ENCODE measurements at places on chromosomes 2 and 18.

- no peak for DNase-seq
Observed at GRCh38 chr18:41482501-41482900, 472.5 kb upstream of the PIK3C3 start.

DNA sequence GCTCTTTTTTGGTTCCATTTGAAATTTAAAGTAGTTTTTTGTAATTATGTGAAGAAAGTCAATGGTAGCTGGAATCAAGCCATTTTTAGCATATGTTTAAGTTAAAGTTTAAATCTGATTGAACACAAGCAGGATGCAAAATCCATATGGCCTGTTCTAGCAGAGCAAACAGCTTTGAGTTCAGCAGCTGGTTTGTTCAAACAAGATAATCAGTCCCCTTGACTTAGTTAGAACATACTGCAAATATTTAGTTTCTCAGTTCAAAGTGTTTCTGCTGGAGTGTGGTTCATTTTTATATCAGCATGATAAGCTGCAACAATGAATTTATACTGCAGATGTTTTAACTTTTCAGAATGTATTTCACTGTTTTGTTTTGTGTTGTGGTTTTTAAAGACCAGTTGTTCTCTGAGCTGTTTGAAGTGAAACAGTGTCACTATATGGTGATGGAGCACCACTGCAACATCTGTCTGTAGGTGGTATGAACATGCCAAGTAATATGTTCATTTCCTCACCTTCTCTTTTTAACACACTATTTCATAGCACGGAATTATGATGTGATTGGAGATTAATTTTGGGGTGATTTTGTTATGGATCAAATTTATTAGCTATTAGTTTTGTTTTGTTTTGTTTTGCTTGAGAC lies 125.3 kb downstream of the COL4A4 start:
- no peak for DNase-seq

- DNase-seq, result peak; percentile 10
Observed at GRCh38 chr2:54149638-54150441, 34.4 kb downstream of the ACYP2 start.

DNA sequence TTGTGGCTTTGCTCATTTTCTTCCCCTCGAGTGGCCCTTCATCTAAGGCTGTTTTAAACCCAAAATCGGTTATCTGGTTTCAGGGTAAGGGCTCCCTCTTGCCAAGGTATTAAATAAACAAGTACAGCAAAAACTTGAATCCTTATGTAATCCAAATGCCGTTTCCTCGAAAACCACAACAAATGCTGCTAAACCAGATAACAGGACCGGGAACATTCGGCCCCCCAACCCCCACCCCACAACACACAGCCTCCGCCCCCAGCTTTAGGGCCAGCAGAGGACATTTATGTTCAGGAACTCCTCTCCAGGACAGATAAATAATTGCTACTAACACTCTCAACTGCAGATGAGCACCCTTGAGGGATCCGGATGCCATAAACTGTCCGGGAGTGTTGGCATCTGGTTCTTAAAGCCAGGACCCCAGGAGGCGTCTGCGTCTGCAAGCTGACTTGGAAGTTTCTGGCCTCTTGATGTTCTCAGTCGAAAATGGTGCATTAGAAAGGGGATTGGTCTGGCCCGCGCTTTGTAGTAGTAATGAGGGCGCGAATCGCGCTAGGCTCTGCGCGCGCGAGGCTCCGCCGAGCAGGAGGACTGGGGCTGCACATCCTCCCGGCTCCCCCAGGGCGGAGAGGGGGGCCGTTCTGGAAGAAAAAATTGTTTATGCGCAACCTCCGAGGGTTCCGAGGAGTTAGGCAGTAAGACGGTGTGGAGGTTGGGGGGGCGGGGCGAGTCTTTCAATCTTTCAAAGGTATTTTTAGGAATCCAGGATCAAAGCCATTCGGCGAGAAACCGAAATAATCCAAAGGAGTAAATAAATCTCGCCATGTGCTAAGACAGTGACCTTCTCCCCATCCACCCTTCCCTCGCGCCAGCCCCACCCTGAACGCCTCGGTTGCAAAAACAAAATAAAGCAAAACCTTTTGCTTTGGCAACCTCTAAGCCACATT lies 3.9 kb upstream of the ID2 start:
- DNase-seq, result no peak

- DNase-seq, result no peak
Observed at GRCh38 chr18:72866901-72867745, 664 bp downstream of the NETO1 start.

DNA sequence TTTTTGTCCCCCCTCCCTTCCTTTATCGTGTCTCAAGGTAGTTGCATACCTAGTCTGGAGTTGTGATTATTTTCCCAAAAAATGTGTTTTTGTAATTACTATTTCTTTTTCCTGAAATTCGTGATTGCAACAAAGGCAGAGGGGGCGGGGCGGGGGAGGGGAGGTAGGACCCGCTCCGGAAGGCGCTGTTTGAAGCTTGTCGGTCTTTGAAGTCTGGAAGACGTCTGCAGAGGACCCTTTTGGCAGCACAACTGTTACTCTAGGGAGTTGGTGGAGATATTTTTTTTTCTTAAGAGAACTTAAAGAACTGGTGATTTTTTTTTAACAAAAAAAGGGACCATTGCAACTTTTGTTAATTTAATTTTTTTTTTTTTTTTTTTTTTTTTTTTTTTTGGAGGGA lies 2.1 kb downstream of the SOX11 start:
- DNase-seq, result no peak

DNA sequence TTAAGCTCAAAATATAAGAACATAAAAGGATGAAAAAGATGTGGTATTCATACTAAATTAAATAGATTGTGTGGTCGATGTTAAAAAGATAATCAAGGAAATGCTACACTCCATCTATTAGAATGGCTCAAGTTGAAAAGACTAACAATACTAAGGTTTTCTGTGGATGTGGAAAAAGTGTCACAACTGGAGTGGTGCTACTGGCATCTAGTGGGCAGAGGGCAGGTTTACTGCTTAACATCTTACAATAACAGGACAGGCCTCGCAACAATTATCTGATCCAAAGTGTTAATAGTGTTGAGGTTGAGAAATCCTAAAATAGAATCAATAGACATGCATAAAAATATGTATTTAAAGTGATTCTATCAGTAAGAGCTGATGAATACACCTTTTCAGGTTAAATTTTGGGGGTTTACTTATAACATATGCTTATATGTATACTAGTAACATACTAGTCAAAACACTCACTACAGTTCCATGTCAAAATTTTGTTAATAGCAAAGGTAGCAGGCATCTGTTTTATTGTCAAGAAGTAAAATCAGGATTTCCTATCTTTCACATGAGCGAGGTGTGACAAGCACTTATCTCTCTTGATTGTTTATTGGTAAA lies 91.5 kb upstream of the TMEFF2 start:
- DNase-seq, result peak; percentile 15

DNA sequence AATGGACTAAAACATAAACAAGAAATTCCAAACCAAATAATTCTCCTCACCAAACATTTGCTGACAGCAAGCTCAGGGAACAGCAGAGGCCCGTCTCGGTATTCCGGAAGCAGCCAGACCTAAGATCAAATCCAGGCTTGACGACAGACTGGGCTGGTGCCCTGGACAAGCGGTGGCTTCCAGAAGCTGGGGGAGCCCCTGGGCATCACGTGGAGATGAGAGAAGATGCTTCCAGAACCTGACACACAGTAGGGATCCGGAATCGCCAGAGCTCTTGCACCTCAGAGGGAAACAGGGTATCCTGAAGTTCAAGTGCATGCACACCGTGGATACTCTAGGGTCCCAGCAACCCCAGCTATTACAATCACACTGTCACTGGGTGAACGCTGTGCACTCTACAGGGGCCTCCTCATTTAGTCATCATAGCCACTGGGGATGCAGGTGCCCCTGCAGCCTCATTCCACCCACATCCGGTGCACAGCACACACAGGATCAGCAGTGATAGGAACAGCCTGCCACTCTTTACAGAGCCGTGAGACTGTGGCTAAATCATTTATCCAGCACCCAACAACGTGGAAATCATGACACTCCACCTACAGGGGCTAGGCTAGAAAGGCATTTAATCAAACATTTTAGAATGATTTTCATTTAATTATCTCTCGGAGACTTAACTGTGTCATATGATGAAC lies 102.6 kb downstream of the HDAC4 start:
- no peak for DNase-seq

- no peak for DNase-seq
Observed at GRCh38 chr18:62857263-62857976, 142.1 kb downstream of the PHLPP1 start.

DNA sequence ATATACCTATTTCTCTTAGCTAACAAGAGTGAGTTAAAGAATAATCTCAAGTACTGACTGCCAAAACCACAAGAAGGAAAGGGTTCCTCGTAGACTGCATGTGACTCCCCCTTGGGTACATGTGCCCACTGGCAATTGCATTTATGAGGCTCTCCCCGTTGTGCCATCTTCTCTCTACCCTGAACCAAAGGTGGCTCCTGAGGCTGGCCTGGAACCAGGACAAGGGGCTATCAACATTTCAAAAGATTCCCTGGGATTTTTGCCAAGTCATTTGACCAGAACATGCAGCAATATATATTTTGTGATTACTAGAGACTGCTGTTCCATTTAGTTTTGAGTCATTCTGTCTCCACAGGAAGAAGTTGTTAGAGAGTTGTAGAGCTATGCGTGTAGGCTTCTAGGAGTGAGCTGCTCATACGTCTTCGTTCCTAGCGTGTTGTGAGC lies 45.8 kb downstream of the LAMA3 start:
- DNase-seq, result no peak

DNA sequence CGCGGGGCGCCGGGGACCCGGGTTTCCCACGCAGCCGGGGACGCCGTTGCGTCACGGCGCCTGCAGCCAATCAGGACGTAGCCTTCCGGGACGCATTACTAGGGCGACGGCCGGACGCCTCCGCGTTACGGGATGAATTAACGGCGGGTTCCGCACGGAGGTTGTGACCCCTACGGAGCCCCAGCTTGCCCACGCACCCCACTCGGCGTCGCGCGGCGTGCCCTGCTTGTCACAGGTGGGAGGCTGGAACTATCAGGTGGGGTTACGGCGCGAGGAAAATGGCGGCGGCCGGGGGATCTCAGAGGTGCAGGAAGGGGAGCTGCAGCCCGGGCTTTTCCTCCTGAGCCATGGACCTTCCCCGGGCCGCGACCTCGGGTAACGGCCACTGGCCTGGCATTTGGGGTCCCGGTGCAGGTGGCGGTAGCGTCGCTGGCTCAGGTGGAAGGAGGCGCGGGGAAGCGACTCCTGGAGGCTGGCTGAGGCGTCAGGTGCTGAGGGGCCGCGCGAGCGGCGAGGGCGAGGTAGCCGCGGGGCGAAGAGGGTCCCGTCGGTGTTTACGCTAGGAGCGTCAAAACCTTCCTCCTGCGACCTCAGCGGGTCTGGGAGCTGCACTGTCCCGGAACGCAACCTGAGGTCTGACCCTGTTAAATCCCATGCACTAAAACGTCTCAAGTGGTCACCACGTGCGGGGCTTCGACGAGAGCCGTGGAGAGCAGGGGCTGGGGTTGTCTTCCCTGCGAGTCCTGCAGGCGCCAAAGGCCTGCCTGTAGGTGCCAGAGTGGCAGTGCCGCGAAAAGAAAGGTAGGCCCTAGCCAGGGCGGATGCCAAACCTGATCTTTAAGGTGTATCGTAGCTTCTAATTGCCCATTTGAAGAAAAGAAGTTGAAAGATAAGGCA lies at the start of gene LCLAT1:
Gene LCLAT1 (plus strand): TSS at position 98 of the 897 bp plus-strand sequence. CDS start 78,345 bp downstream, outside the sequence.
- no peak for DNase-seq

Data from AG09319 (cell line).